HS-5 (cell line): ENCODE measurements at places on chromosomes 5 and 9.

GRCh38 chr5:96344678-96345577 is 88.1 kb downstream of the PCSK1 start:
- no peak for DNase-seq

GRCh38 chr9:119736491-119737454 is 367.5 kb upstream of the BRINP1 start:
- no peak for DNase-seq

- DNase-seq = no peak
These were observed 71.1 kb upstream of the NEURL1B start for GRCh38 chr5:172569861-172570558.

GRCh38 chr9:17637229-17637628 is 58.4 kb downstream of the SH3GL2 start:
- DNase-seq = no peak

DNA sequence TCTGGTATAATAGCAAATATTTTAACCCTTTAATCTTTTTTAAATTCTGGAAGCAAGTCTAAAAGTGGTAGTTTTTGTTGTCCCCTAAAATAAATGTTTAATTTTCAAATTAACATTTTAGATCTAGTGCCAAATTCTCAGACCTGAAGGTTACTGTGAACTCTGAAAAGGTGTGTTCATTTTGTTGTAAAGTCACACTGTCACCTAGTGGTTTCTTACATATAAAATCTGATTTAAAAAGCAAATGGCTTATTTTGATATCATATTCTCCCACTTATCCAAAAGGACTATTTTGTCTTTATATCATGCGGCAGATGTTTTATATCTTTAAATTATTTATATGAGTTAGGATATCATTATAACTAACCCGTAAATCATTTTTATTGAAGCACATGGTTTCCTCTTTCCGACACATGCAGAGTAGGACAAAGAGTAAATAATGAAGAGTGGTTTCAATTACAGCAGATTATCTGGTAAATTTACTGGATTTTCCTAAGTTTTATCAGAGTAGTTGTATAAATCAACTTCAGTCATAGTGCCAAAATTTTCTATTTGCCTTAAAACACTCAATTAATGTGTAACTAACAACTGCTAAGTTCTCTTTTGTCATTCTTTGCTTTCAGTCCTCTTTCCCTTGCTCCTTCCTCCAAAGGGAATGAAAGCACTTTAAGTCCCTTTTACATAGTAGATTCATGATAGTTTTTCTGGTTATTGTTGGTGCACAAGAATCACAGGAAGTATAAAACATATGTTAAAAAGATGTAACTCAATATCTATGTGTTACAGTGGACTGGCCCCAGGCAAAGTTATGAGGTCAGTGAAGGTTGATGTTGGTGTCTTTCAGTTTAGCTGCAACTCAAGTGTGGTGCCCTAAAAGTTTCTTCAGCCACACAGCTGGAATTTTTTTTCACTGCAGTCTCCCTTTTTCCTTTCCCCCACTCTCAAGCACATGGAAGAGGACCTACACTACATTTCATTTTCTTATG is 189.6 kb downstream of the COX7C start:
- DNase-seq = no peak

DNA sequence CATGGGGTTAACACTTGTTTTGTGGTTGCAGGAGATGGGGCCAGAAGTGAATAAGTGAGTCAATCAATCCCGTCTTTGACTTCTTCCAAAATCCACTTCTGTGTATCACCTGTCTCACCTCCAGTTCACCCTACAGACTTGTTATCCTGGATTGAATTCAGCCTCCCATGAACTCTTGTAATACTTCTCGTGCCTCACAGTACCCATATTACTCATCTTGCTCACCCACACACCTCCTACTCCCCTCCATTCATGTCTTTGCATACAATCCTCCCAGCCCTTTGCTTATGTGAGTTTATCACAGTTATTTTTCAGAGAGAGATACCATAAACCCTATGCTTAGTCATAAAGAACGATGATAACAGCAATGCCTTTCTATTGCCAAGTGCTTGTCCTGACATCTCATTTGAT is 52.9 kb upstream of the PAPPA start:
- no peak for DNase-seq

GRCh38 chr5:37045703-37046102 is 169.1 kb downstream of the NIPBL start:
- DNase-seq = no peak

DNA sequence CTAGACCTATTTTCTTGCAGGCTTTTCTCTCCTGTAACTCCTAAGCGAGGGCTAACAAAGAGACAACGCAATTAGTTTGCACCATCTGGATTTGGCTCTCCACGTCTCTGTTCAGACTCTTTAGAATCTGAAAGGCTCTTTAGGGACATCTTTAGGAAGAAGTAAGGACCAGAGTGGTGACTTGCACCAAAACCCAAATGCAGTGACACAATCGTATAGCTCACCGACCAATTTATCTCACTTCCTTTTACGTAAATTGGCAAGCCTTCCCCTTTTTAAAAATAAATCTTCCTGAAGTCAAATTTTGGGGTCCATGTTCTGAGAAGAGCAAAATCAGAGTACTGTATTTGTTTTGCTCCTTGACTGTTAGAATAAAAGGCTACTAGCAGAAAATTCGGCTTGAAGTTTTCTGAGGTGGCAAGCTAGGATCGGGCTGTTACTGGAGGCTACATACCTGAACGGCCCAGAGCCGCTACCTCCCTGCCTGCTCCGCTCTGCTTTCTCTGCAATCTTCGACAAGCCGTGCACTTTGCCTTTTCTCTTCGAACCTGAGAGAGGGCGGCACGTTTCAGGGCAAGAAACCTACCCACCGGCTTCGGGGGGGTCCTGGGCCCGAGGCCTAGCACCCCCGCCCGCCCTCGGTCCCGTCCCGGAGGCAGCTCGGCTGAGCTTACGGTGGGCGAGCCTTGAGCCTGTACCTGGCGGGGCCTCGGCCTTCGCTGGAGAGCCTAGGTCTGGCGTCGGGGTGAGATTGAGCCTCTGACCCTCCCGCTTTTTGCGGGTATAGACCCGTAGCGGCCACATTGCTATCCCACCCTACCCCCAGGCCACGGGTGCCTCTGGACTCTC is 537 bp downstream of the MEIKIN start:
- no peak for DNase-seq

DNA sequence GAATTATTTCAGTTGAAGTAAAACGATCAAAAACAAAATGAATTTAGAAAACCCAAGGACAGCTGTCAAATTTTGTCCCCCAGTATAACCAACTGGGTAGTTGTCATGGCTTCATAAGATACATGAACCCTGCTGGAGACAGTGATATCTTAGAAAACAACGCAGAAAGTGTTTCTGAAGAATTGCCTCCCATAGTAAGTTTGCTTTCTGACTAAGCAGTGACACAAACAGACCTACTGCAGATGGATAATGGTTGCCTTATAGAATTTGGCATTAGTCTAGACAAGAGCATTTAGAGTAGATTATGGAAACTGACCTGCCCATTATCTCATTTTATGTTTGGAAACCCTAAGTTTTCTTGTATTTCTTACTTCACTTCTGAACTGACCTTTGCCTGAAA is 187.7 kb upstream of the KCNN2 start:
- DNase-seq = no peak
